Astrocyte of the cerebellum (primary cell): ENCODE measurements at places on chromosomes 3 and 15.
A peak's percentile ranks its signal among the peaks of the same experiment; 100 is the strongest.

DNA sequence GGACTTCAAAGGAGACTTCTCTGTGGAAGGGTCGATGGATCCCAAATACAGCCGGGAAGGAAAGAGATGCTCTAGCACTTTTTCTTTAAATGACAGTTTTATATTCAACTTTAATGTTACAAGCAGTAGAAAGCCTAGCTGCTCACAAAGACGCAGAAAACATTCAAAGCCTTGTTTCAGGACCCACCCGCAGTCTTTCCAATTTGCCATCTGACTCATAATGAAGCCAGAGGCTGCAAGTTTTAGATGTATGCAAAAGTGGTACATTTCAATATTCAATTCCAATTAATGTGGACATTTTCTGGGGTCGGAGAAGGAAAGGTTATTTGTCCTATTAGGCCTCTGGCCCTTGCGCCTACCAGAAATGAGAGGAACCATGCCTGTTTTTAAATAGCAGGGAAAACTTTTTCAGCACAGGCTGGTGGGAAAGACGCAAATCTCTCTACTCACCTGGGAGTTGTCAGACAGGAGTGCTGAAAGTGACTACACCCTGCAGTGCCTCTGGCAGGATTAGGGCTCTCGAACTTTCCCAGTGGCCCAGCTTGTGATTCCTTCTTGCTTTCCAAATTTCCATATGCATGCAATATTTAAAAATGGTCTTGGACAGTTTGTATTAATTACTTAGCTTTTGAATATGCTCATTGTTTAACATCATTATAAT lies 117.4 kb upstream of the MBNL1 start:
- DNase-seq, result no peak

GRCh38 chr3:100927775-100928174 lies 65.4 kb downstream of the ABI3BP start:
- no peak for DNase-seq

DNA sequence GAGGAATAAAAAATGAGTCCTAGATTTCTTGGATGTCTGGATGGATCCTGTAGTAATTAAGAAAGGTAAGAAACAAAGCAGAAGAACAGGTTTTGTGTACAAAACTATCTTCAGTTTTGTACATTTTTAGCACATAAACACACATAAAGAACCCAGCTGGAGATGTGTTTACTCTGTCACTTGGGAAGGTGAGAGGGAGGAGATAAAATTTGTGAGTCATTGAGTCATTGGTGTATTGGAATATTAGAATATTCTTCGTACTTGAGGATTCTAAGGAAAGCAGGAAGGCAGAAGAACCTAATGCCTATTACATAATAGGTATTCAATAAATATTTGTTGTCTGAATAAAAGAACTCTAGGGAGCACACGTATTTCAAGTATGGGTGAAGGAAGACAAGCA lies 17.4 kb downstream of the APPL1 start:
- DNase-seq, result no peak

GRCh38 chr3:194225418-194225812 lies 89.5 kb downstream of the HES1 start:
- DNase-seq, result no peak

- no peak for DNase-seq
Measured at GRCh38 chr3:109631897-109632296, 294.6 kb upstream of the DPPA4 start.

- DNase-seq, result no peak
Measured at GRCh38 chr3:13890377-13891016, 10.6 kb upstream of the WNT7A start.

DNA sequence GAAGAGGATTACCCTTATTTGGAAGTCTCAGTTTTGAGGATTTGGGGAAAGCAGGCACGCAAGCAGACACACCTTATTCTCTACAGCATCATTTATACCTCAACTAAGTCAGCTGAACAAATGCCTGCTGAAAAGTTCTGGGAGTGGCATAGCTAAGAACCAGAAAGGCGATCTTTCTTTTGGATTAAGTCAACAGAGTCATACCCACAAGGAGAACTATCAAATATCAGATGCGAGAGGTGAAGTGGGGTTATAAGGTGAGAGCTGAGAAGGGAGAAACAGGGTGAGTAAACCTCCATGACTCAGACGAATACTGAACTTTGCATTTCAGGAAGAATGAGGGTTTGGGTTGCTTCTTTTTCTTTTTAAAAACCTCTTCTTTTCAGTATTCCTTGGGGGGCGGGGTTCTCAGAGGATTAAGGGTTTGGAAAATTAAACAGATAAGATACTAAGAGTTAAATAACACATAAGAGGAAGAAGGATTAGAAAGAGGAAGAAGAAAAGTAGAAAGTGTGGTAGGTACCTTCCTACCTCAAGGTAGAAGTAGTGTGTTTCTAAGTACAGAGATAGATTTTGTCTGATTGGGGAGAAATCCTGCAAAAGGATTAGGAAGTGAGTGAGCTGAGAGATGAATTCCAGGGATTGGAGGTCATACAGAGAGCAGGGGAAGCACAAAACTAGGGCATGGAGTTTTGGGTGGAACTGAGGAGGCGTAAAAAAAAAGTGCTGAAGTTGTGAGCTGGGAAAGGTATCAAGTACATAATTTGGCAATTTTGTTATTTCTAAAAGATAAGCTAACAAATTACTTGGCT lies 41.3 kb upstream of the ICE2 start:
- DNase-seq, result no peak

- no peak for DNase-seq
Measured at GRCh38 chr3:158735296-158736033, 3.2 kb upstream of the RARRES1 start.

DNA sequence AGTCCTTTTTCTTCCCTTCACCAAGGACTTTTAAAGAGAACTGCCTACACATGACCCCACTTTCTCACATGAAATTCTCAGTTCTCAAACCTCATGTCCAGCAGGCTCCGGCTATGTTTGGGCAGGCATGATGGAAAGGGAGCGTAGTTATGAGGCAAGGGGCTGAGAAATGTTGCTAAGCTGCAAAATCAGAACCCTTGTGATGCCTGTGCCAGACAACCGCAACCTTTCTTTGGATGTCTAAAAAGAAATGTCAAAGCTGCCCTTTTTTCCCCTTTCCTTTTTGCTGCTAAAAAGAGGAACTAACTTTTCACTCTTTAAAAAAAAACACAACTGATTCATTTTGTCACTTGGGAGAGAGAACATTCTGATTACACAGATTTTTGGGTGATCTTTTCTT lies 19.2 kb downstream of the GNB4 start:
- DNase-seq, result no peak

DNA sequence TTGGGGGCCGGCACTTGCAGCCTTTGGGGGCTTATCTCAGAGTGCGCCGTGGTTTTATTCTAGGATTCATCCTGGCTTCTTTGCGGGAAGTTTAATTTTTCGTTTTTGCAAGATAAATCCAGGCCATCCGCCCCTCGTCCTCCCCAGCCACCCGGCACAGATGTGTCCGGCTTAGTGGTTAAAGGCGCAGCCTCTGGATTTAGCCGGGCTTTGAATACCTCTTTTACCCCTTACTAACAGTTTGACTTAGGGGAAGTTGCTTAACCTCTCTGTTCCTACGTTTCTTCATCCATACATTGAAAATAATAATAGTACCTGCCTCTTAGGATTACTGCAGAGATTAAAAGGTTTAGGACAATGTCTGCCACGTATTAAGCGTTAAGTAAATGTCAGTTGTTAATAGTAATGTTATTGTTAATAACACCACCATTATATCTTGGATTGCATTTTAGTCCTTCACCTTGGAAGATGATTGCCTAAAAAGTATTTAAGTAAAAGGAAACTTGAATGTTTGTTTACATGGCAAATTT lies 714 bp downstream of the ECT2 start:
- no peak for DNase-seq

DNA sequence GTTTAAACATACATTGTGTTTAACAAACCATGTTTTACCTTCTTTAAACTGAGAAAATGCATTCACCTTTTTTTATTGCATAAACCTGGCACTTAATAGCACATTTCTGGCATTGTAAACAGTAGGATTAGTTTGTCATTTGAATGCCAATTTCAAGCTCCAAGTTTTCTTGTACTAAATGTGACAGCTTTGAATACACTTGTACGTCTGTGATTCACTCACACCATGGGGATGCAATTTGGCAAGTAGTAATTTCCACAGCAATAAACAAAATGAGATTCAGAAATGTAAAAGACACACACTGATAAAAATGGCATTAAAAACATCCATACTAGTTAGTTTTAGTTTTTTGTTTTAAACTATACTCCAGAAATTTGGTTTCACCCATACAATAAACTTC lies 598.9 kb downstream of the SI start:
- DNase-seq, result no peak

DNA sequence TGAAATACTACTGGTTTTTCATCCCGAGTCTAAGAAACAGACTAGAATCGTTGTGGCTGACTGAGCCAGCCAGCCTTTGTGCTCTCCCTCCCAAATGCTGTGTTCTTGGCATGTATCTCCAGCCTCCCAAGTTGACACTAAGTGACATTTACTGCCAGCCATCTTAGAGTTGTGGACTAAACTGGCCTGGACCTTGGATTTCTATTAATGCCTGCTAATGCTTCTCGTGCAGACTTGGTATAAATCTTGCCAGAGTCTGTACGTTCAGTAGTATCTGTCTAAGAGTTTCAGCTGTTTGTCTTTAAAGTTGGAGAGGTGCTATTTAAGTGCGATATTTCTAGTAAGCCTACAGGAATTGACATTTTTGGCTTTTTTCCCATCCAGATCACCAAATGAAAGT lies 166.6 kb upstream of the BHLHE40 start:
- DNase-seq, result no peak

- no peak for DNase-seq
Measured at GRCh38 chr3:171743327-171744157, 66.7 kb downstream of the PLD1 start.

- DNase-seq, result peak; percentile 47
Measured at GRCh38 chr15:84949043-84949442, 32.6 kb upstream of the PDE8A start.

GRCh38 chr3:112481302-112481721 lies 18.0 kb downstream of the BTLA start:
- no peak for DNase-seq
